B cell (primary cell): ENCODE measurements at places on chromosomes 12 and 14.

DNA sequence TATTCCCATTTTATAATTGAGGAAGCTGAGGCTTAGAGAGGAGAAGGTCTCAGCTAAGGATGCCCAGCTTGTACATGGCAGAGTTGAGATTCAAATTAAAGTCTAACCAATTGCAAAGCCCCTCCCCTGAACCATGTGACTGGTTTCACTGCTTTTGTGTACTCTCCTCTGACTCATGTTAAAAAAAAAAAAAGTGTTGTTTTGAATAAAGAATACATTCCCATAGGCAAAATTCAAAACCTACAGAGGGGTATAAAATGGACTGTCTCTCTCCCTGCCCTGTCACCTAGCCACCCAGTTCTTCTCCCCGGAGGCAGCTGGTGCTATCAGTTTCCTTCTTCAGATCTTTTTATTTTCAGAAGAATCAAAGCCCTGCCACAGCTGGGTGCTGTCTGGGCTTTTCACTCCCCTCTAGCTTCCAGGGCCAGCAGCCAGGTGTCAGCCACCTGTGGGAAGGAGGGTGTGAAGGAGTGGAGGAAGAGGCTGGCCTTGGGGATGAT, 5.4 kb downstream of the PSMD9 start:
- no peak for DNase-seq

DNA sequence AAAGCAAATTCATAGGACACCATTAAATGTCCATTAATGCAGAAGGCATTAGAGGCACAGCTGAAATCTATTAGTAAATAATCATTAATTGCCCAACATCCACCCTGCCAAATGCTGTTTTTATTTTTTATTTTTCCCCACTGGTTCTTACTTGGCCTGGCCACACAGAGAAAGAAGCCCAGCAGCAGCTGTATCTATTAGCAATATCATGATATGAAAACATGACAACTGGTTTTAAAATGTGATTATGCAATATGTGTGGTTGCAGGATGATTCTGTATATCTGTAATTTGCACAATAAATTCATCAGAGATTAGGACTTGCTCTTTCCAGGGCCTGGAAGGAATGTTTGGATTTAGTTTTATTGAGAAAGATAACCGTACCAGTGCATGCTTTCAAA, 44.9 kb downstream of the SIX6 start:
- no peak for DNase-seq

DNA sequence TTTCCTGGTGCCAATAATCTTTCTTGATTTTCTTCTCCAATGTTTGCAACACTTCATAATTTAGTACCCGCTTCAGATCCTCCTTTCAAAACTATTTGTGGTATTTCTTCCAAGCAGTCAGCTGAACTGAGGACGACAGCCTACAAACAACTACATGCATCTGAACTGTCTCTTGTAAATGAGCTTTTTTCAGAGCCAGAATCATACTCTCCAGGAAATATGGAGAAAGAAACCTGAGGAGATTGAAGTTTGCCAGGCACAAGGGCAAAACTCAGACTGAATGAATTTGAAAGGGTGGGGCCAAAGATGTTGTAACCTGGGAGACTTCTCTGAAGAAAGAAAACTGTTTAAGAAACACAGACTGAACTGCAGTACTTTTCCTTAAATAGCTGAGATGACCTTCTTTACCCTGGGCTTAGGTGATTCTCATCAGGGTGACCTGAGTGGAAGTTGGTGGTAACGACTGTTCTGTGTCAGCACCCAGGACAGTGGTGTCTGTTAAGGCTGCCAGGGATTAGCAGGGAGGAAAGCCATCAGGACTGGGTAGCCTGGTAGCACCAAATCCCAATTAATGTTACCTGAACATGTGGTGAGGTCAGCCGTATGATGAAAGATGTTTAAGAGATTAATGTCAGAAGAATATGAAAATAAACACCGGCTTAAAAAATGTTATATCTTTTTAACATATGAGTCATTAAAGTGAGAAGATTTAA, 95.0 kb downstream of the TGFB3 start:
- DNase-seq, result no peak

DNA sequence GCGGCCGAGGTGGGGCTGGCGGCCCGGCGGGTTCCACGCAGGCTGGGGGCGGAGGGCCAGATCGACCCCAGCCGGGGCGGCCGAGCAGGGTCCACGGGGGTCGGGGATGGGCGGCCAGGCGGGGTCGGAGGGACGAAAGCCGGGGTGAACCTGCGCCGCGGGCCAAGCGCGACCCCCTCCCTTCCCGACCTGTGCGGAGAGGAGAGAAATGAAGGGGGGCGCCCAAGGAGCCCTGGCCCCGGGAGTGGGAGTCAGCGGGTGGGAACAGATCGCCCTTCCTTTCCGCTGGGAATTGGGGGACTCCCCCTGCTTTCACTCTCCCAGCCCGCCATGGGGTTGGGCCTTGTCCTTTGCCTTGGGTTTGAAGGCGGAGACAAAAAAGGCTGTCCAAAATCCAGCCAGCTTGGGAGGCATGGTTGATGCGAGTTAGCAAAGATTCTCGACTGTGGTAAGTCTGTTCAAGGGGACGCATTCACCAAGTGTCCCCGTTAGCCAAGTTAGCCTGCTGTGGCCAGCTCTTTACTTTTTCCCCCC, 559 bp upstream of the CKAP4 start:
- DNase-seq, result peak; percentile 64

DNA sequence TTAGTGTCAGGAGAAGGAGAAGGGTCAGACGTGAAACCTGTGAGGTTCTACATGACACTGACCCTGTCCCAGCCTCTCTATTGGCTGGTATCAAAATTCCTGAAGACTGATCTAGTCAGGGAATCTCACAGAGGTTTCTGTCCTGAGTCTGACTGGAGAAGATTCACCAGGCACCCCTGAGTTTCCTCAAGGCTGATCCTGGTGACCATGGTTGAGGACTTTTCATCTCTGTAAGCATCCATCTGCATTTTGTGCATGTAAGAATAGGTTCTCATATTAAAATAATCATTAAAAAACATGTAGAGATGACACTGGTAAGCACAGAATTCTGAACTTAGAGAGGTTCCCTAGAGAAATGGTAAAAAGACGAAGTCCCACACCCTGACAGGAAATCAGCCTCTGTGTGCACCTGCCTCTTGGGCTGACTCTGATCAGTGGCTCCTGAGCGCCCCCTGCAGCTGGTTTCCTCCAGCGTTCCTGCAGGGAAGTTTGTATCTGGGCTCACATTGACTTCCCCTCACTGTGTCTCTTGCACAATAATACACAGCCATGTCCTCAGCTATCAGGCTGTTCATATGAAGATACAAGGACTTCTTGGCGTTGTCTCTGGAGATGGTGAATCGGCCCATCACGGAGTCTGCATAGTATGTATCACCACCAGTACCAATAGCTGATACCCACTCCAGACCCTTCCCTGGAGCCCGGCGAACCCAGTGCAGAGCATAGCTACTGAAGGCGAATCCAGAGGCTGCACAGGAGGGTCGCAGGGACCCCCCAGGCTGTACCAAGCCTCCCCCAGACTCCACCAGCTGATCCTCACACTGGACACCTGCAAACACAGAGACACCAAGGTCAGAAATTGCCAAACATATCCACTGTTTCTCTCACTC, 991.9 kb downstream of the TMEM121 start:
- DNase-seq, result peak; percentile 85

DNA sequence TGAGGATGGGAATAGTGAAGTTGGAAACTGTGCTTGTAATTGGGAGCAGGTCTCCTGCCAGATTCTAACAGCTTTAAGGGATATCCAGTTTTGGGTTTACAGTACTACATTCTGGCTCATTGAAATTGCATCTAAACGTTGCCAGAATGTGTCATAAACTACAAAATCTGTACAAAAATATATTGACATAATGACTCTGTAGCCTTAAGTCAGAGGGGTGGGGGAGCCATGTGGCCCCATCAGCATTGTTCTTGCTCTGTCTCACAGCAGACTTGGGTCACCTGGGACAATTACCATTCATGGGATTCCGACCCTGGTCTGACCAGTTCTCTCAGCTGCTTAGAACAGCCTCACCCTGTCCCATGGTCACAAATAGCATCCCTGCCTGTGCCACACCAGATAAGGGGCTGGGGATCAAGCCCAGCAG, 43.3 kb upstream of the MED13L start:
- DNase-seq, result no peak

GRCh38 chr14:103488071-103488470, 34.6 kb downstream of the CKB start:
- DNase-seq, result no peak

- DNase-seq, result peak; percentile 52
Observed at GRCh38 chr12:5428332-5429221, 3.3 kb upstream of the NTF3 start.

DNA sequence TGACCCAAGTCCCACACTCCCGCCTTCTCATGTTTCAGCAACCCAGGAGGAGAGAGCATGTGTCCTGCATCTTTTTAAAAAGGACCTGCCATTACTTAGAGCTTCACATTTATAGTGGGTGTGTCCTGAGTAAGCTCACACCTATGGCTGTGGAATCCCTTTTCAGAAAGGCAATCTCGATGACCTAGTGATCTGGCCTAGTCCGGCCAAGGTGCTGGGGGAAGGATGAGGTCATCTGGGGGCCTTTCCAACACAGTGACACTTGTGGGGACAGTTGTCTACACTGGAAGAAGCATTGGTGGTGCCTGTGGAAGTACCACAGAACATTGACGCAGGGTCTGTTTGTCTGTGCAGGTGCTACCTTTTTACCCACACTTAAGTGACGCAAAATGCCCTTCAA, 8.2 kb downstream of the TCP11L2 start:
- no peak for DNase-seq

DNA sequence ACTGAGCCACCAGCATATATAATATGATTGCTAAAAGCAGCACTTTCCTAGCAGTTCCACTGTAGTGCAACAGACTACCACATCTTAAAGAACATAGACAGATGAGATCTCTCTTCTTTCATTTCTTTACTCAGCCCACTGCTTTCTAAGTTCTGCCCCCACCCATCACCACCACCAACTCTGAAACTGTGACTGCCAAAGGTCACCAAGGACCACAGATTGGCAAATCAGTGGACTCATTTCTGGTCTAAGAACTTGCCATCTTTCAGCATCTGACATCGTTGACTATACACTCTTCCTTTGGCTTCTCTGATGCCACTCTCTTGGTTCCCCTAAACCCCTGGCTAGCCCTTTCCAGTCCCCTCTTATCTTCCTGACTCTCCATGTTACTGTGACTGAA, 38.4 kb downstream of the IFNG start:
- DNase-seq, result no peak

DNA sequence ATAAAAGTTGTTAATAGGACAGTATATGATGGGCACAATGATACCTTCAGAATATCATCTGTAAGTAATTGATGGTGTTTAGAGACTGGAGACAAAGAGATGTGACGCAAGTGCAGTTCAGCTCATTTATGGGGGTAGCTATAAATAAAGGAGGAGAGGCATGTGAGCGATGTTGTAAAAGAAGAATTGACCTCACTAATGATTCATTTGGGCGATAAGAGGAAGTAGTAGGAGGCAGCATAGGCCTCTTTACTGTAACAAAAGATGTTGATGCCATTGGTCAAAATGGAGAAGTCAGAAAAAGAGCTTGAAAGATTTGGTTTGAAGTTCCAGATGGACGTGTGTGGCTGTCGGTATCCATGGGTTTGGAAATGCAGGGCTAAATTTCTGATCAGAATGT, 70.0 kb downstream of the FLRT2 start:
- DNase-seq, result no peak

DNA sequence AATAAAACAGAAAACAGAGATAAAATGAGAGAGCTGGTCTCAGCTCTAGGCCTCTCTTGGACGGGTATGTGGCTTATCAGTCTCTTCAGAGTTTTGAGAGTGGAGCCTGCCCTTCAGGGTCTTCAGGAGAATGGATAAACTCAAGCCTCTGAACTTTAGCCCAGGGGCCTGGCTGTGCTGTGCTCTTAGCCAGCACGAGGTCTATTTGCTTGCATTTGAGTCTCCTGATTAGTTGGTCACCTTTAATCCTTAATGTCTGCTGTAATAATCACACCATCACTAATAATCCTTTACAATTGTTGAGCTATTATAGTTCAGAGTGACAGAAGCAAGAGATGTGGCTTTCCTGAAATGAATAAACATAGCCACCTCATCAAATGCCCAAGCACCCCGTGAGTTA, 24.3 kb downstream of the KRT80 start:
- DNase-seq, result no peak

DNA sequence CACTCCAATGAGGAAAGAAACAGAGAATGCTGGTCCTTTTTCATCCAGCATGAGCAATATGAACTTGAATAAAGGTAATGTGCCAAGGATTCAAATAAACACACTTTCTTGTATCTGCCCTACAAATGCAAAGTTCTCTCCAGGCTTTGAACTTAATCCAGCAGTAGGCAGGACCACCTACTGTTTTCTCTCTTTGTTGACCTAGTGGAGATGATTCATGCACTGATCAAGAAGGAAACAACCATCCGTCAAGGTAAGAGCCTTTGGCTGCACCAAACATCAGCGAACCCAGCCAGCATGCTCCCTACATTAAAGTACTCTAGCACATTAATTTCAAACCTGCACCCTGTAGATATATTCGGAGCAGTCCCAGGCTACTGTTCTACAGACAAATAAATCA, 489.3 kb downstream of the GALC start:
- no peak for DNase-seq

DNA sequence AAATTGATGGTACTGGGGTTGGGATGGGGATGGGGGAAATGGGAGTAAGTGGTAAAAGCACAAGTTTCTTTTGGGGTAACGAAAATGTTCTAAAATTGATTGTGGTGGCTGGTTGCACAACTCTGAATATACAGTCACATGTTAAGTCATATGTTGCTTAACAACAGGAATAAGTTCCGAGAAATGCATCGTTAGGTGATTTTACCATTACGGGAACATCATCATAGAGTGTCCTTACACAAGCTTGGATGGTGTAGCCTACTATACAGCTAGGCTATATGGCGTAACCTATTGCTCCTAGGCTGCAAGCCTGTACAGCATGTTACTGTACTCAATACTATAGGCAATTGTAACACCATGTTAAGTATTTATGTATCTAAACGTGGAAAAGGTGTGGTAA, 31.0 kb downstream of the ITGA7 start:
- no peak for DNase-seq

DNA sequence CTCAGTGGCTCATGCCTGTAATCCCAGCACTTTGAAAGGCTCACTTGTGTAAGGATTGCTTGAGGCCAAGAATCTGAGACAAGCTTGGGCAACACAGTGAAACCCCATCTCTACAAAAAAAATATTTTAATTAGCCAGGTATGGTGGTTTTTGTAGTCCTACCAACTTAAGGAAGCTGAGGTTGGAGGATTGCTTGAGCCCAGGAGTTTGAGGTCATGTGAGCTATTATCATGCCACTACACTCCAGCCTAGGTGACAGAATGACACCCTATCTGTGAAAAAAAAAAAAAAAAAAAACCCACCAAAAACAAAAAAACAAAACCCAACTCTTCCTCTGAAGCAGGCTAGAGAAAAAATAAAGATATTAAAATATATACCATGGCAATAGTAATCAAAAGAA, 41.2 kb downstream of the TMEM116 start:
- DNase-seq, result no peak

GRCh38 chr12:132500142-132500855, 10.3 kb downstream of the FBRSL1 start:
- peak; percentile 41 for DNase-seq
